HCT116 (cell line): ENCODE measurements at places on chromosomes 3 and 15. TPM values are rescaled to one million over a fixed set of nuclear protein-coding genes. Genes with fewer than 3 reads are reported as not detected.

GRCh38 chr15:75650908-75651809, 3.4 kb downstream of the SNX33 start:
- peaks cover 55% of the 10 kb centered on the region for H3K4me1 ChIP-seq
- H3K4me3 ChIP-seq, result peak overlapping the region; percentile 32
- no peaks in the 10 kb centered on the region for H3K36me3 ChIP-seq
- peak overlapping the region; percentile 32; the same call in 1 of the 2 replicates for H3K27ac ChIP-seq
- DNase-seq, result no peak

- no peak overlapping the region for H3K27ac ChIP-seq
- no peaks in the 10 kb centered on the region for H3K4me1 ChIP-seq
- H3K36me3 ChIP-seq, result no peaks in the 10 kb centered on the region
- no peaks in the 10 kb centered on the region for H3K27me3 ChIP-seq
- no peak overlapping the region for H3K4me3 ChIP-seq
These were observed 6.9 kb downstream of the DPPA4 start for GRCh38 chr3:109330405-109330804.

- H3K27me3 ChIP-seq, result no peaks in the 10 kb centered on the region
- H3K27ac ChIP-seq, result no peak overlapping the region
- DNase-seq, result no peak
- H3K36me3 ChIP-seq, result no peaks in the 10 kb centered on the region
These were observed 51.2 kb upstream of the CCK start for GRCh38 chr3:42317137-42317536.

- no peaks in the 10 kb centered on the region for H3K4me1 ChIP-seq
- no peak overlapping the region for H3K27ac ChIP-seq
- H3K36me3 ChIP-seq, result no peaks in the 10 kb centered on the region
- peaks cover 13% of the 10 kb centered on the region; the same call in 1 of the 2 replicates for H3K27me3 ChIP-seq
These were observed 117.5 kb downstream of the EDEM1 start for GRCh38 chr3:5304789-5305683.

DNA sequence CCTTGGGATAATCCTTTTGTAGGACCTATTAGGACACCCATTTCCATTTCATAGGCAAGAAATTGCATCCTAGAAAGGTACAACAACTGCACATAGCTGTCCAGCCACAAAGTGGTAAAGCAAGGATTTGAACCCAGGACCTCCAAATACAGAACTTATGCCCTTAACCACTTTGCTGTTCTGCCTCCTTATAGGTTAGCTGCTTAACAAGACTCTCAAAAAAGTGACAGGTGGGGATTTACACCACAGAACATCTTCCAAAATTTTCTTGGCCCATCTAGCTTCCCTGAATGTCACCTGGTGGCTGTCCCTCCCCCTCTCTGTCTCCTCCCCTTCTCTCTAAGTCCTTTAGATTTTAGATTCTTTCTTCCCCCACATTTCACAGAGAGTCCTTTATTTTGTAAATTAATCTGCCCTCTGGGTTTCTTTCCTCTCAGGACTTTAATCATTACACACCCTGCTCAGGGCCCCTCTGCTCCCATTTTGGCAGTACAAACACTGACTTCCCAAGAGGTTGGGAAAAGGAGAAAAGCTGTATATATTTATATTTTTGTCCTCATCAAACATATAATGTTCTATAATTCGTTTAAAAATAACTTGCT, 120.6 kb downstream of the CPNE4 start:
- no peak overlapping the region for H3K4me3 ChIP-seq
- no peaks in the 10 kb centered on the region for H3K4me1 ChIP-seq
- no peak overlapping the region for H3K27ac ChIP-seq
- peaks cover 29% of the 10 kb centered on the region for H3K27me3 ChIP-seq

- no peak overlapping the region for H3K27ac ChIP-seq
- no peak for DNase-seq
- H3K36me3 ChIP-seq, result no peaks in the 10 kb centered on the region
- H3K27me3 ChIP-seq, result no peaks in the 10 kb centered on the region
- H3K4me3 ChIP-seq, result no peak overlapping the region
These were observed 121.8 kb upstream of the CADM2 start for GRCh38 chr3:84836961-84837360.

- H3K27me3 ChIP-seq, result no peaks in the 10 kb centered on the region
- no peaks in the 10 kb centered on the region for H3K36me3 ChIP-seq
- no peak overlapping the region for H3K27ac ChIP-seq
- H3K4me3 ChIP-seq, result no peak overlapping the region
These were observed 34.3 kb downstream of the DNAH1 start for GRCh38 chr3:52350416-52350815.

DNA sequence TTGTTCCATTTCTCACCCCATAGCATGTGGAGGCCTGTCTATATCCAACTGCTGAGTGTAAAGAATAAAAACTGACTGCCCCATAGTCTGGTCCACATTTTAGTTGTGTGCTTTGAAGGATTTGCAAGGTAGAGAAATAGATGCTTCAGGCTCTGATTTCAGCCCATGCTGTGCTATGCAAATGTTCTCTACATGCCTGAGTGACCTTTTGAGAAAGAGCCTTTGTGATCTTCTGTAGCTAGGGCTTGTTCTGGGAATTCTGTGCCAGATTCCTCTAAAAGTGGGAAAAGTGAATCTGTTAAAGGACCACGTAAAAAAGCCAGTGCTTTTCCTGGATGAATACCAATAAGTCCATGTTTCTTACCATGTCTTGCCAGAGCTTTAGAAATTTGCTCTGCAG, 5.2 kb downstream of the KCTD6 start:
- H3K27me3 ChIP-seq, result no peaks in the 10 kb centered on the region
- H3K27ac ChIP-seq, result no peak overlapping the region
- H3K36me3 ChIP-seq, result peaks cover 8% of the 10 kb centered on the region; the same call in 1 of the 2 replicates
- no peak for DNase-seq

DNA sequence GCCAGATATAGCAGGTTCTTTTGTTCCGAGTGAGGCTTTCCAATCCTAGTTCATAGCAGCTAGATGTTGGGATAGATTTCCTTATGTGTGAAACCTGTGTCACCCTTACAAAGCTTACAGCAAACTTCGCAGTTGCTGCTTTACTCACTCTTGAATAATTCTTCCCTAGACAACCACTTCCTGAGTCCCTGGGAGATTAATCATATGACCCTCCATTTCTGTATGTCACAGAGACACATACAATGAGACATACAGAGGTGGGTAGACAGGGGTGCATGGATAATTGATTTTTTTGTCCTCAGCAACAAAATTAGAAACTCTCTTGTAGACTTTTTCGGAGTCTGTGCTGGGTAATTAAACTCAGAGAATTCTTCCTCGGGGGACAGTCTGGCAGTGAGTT, 163.2 kb downstream of the NSUN3 start:
- no peak overlapping the region for H3K27ac ChIP-seq
- H3K4me1 ChIP-seq, result no peaks in the 10 kb centered on the region
- H3K27me3 ChIP-seq, result 0 out of 2 replicates have a peak, but pooled peaks cover 8% of the 10 kb centered on the region
- H3K36me3 ChIP-seq, result no peaks in the 10 kb centered on the region
- no peak for DNase-seq

DNA sequence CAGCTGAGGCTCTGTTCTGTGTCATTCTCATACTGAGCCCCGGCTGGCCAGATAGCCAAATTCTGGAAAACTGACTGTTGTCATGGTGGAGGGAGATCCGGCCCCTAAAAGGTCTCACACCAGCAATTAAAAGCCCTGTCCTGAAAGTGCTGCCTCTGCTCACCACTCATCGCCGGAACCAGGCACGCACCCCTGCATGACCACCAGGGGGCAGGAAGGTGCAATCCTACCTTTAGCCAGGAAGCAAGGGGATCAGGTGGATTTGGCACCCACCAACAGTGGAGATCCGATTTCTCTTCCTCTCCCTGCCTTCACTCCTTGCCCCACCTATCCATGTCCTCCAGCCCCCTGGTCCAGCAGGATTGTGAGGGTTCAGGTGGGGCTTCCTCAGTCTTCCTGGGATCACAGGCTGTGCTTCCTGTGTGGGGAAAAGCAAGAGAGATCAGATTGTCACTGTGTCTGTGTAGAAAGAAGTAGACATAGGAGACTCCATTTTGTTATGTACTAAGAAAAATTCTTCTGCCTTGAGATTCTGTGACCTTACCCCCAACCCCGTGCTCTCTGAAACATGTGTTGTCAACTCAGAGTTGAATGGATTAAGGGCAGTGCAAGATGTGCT, 16.1 kb upstream of the CACNA2D2 start:
- H3K27ac ChIP-seq, result no peak overlapping the region
- no peak overlapping the region for H3K4me3 ChIP-seq
- peaks cover 7% of the 10 kb centered on the region; the same call in 1 of the 2 replicates for H3K27me3 ChIP-seq
- H3K36me3 ChIP-seq, result no peaks in the 10 kb centered on the region
- no peaks in the 10 kb centered on the region for H3K4me1 ChIP-seq
- DNase-seq, result peak; percentile 60

DNA sequence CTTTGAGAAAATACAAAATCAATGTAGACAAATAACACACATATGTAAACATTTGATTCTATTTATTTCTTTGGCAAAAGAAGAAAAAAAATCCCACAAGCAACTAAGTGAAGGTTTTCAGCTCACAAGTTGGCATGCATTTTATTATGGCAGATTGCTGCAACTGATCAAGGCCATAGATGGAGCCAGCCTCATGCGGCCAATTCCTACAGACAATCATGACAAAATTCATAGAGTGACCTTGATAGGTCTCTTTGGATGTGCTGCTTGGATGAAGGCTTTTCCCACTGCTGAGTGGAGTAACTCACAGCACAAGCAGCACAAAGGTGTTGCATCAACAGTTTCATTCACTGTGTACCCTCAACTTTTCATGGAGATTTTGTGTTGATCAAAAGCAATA, 22.1 kb downstream of the FBN1 start:
- H3K36me3 ChIP-seq, result no peaks in the 10 kb centered on the region
- H3K27ac ChIP-seq, result no peak overlapping the region
- H3K27me3 ChIP-seq, result no peaks in the 10 kb centered on the region
- DNase-seq, result no peak
- no peak overlapping the region for H3K4me3 ChIP-seq

Gene THAP10
- total RNA-seq, result 2.8 TPM

Gene BMF
- total RNA-seq, result 1.0 TPM
